ENCODE measurements at places on chromosomes 7 and 10.

DNA sequence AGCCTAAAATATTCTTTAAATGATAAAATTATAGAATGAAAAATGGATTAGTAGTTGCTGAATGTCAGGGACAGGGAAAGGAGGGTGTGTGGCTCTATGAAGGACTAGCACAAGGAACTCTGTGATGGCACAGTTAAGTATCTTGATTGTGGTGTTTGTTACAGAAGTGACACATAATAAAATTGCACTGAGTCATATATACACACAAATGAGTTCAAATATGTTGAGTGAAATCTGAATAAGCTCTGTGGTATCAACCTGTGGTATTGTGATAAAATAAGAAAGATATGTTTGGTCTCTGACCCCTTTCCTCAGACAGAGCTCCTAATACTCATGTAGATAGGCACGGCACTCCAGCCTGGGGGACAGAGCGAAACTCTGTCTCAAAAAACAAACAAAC, 181.5 kb upstream of the TRIM24 start:
- DNase-seq = no peak

GRCh38 chr10:100998991-100999741, 442 bp upstream of the LZTS2 start:
- no peak for DNase-seq

DNA sequence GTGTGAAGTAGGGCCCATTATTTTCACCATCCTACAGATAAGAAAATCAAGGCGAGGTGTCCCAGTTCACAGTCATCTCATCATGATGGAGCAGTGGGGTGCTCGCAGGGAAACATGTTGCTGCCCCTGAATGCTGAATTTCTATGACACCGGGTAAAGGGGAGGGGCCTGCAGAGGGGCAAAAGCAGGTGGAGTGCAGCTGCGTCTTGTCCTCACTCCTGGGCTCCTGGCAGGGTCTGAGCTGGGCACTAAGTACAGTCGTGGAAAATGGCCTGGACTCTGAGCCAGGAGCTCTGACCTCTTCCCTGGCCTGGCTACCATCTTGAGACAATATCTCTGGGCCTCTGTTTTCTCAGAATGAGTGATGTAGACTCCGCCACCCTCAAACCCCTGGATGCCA, 253.1 kb upstream of the PITRM1 start:
- no peak for DNase-seq

DNA sequence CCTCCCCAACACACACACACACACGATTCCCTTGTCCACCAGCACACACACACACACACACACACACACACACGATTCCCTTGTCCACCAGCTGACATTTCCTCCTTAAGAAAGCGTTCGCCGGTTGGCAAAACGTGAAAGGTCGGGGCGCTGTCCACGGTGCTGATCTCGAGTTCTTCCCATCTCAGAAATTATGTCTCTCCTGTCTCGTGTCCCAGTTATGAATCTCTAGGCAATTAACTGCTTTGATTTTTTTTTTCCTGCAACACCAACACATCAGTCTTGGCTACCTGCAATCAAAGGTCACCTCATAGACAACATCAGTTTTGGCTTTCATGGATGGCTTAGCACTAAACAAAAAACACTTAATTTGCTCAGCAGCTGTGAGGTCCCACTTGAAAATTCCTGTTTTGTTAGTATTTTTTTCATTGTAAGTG, 1.9 kb downstream of the INA start:
- DNase-seq = no peak

DNA sequence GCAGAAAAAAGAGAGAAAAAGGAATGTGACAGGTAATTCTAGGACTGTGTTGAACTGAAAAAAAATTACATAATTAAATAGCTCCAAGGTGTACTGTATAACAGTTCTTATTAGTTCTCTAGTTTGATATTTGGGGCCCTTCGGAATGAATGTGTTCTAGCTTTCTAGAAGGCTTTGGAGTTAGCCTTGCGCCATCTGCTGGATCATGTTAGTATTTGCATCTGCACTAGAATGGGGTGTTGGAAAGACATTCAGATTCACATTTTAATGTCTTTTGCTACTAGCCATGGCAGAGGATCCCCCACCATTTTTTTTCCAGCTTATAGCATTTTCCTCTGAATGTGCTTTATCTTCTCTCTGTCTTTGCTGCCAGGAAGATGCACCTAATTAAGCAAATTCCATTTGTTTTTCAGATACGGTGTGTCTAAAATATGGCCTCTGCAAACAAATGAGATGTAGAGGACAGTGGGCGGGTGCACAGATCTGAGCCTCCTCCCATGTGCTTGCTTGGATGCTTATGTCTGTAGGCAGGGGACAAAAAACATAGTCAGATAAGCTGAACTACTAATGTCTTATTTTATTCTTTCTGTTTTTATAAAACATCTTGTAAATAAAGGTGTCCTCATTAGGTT, 238.5 kb downstream of the PHF14 start:
- DNase-seq = peak; percentile 83

DNA sequence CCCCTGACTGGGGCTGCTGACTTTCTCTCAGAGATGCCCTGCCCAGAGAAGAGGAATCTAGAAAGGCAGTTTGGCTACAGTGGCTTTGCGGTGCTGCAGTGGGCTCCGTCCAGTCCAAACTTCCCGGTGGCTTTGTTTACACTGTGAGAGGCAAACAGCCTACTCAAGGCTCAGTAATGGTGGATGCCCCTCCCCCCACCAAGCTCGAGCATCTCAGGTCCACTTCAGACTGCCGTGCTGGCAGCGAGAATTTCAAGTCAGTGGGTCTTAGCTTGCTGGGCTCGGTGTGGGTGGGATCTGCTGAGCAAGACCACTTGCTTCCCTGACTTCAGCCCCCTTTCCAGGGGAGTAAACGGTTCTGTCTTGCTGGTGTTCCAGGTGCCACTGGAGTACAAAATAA, 734.5 kb upstream of the LRRN3 start:
- DNase-seq = no peak

DNA sequence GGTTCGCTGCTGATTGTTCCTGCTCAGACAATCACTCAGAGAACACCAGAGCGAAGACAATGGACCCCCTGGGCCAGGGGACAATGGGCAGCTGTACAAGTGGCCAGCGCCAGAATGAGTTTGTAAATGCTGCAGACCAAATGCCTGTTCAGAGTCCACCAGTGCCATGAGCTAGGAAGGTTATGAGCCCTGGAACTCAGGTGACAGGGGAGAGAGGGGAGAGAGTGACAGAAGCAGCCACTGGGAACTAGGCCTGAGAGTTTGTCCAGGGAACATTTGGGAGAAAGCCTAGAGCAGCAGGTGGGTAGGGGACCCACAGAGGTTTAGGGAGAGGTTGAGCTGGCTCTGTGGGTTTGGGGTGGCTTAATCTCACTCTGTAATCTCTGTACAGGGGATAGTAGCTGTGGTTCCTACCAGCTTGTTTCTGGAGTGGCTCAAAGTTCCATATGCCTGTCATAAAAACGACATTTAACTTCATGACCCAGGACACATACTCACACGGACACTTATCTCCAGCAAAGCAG, 60.4 kb downstream of the C10orf105 start:
- DNase-seq = no peak

- peak; percentile 71 for DNase-seq
Observed at GRCh38 chr7:77759294-77759889, 38.8 kb downstream of the TMEM60 start.

GRCh38 chr10:62031507-62031906, 130.0 kb downstream of the ARID5B start:
- no peak for DNase-seq
